ENCODE measurements at places on chromosomes 16 and 17.

- no peak for DNase-seq
Measured at GRCh38 chr16:26247063-26247462, 555.3 kb downstream of the HS3ST4 start.

DNA sequence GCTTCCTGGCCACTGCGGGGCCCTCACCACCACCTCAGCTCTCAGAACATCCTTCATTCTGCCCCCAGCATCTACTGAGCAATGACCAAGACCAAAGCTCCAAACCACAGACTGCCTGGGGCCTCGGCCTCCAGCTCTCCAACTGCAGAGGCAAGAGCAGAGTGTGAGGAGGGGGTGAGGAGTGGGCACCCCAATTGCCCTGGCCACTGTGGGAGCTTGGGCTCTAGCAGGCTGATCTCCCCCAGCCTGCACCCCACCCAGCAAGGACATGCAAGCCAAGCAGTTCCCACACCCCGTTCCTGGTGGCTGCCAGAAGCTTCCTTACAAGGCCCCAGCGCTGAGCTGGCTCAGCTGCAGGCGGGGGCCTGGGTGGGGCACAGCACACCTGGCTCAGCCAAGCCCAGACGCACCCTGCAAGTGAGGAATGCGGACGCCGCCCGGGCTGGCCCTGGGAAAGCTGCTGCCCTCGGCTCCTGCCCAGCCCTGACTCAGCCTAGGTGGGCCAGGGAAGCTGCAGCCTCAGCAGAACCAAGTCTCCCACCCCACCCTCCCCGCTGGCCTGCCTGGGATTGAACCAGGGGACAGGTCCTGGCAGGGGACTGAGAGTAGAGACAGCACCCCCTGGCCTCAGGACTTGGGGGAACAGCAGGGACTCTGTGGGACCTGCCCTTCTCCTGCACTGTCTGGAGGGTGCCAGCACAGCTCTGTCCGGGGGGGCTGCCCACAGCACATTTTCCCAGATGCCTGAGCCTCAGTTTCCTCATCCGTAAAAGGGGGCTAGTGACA, 29.7 kb upstream of the KRT17 start:
- peak; percentile 21 for DNase-seq

GRCh38 chr16:22330326-22330725, 33.1 kb downstream of the POLR3E start:
- no peak for DNase-seq

DNA sequence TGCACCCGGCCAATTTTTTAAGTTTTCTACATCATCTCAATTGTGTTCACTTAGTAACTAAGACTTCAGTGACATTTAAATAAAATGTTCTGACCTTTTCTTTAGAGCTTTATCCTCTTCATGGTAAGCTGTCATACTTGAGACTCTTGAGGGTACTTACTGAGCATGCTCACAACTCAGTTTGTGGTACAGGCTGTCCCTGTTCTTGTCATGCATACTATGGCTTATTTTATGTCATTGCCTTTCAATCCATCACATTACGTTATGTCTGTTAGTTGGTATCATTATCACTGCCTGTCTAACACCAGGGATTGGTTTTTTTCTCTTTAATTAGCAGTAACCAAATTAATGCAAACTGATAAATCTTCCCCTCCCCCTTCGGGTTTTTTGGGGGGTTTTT, 41.9 kb upstream of the RHBDL3 start:
- DNase-seq, result no peak

- DNase-seq, result no peak
Measured at GRCh38 chr16:46962629-46963028, 10.8 kb downstream of the DNAJA2 start.

- no peak for DNase-seq
Measured at GRCh38 chr16:30715750-30716445, 16.9 kb downstream of the SRCAP start.

DNA sequence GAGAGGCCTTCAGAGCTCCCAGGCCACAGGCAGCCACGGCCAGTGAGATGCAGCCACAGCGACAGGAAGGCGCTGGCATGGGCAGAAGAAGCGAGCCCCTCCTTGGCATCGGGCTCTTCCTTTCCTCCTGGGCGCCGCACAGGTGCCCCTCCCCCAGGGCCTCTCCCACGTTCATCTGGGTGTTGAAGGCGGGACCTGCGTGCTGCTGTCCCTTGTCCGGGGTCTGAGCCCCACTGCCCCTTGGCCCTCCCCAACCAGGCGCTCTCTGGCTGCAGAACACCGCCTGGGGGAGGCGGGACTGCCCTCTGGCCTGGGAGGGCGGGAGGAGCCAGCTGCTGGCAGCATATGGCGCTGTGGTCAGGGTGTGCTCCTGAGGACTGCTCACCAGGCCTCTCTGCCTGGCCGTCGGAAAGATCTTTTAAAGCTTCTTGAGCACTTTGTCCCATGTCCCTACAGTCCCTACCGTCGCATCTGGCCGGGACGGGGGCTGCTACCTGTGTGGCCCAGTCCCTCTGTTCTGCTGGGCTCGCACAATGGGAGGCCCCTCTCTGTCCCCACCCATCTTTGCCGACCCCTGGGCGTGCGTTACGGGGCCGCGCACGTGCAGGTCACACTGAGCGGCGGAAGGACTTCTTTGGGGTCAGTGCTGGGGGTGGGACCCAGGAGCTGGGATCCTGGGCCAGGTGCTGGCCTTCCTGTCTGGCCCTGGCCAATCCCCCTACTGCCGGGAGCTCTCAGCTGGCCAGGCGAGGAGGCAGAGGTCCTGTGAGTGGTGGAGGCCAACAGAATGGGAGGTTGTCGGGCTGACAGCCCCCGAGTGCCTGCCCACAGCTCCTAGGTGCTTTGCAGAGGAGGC, 1.7 kb downstream of the SLC25A10 start:
- no peak for DNase-seq

All from DMS79 (cell line).